Stimulated activated CD4-positive, alpha-beta T cell treated with anti-CD3 and anti-CD28 coated beads, Interleukin-15, amount 100 ng/mL, for 24 hours (primary cell): ENCODE measurements at places on chromosomes 13 and 19.

DNA sequence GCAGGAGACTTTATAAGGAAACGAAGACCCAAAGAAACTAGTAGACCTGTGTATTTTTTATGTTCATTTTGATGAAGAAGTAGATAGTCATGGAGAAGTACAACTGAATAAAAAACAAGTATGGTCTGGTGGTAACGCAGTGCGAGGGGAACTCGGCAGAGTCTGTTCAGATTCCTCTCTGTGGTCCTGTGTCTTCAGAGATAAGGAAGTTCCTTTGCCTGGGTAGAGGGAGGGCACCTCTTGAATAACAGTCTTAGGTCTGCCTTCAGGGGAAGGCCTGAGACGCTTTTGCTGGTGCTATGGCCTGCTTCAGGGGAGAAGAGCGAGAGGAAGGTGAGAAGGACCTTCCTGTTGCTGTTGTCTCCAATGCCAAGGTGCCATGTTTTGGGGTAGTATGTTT is 25.9 kb upstream of the SLC46A3 start:
- no peak for DNase-seq

DNA sequence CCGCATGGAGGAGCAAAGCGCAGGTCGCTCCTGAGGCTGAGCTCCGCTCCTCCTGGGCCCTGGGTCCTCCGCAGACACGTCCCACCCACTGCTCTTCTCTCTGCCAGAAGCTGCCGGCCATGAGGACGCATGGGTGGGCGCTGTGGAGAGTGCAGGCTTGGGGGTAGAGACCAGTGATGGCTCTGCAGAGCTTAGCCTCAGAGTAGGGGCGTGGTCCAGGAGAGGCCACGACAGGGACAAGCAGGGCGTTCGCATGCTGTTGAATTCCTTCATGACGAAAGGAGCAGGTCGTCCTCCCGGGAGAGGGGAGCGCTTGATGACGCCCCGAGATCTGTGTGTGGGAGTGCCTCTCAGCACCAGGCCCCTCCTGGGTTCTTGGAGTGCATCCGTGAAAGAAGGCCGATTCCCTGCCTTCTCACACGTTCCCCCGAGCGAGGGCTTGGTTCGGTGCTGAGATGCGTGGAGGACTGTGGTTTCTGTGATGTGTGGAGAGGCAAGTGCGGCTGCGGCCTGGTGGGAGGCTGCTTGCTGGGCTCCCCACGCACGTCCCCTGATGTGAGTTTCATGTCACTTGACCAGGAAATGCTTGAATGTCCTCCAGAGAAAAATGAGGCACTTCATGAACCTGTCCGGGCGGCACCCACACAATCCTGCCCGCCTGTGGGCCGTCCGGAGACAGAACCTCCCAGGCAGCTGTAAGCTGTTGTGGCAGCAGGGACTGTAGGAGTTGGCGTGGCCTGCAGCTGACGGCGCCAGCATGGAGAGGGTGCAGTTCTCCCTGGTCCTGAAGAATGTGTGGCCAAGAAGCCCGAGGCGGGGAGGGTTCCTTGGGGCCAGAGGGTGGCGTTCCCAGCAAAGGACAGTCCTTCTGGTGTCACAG is 4.5 kb downstream of the SF3A2 start:
- DNase-seq, result no peak

DNA sequence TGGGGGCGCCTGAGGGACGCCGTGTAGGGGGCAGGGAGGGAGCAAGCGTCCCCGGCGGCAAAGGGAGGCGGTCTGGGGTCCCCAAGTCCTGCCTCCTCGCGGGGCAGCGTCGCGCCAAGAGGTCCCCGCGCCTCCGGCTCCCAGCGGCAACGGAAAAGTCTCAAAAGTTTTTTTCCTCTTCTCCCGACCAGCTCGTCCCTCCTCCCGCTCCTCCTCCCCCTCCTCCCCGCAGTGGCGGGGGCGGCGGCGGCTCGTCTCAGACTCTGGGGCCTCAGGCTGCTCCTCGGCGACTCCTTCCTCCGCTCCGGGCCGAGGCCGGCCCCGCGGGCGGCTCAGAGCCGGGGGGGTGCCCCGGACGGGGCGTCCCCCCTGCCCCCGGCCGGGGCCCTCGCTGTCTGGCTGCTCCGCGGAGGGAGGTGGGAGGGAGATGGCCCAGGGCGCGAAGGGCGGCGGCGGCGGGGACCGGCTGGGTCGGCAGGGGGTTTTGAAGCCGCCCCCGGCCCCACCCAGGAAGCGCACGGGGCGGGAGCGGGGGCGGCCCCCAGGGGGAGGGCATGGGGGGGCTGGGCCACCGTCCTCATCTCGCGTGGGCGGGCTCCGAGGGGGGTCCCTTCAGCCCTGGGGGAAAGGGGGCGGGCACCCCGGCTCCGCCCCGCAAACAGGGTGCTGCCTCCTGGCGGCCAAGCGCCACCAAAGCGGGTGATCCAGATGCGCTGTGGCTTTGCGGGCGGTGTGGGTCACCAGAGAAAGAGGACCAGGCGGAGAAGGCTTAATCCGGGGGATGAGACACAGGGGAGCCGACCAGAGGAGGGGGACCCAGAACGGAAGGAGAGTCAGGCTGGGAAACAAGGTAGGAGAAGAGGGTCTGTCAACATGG is at the start of gene TGFB1:
TGFB1 (minus strand) TSS at position 457 of the 877 bp plus-strand sequence. CDS start 878 bp downstream, outside the sequence.
- DNase-seq, result peak; percentile 93

DNA sequence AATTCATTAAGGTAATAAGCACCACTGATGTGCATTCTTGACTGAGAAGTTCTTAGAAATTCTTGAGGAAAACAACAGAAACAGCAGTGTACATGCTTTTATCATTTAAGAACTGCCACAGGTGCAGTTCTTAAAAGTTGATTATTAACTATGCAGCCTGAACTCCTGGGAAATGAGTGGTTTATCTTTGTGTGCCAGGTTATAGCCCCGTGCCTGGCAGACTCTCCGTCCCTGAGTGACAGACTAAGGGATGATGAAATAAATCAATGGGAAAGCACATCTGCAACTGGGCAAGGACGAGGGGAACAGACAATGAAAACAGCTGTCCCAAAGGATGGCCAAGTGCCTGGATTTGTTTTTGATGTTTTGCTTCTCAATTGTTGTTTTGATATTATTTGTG is 84.4 kb upstream of the SPATA13 start:
- DNase-seq, result no peak

DNA sequence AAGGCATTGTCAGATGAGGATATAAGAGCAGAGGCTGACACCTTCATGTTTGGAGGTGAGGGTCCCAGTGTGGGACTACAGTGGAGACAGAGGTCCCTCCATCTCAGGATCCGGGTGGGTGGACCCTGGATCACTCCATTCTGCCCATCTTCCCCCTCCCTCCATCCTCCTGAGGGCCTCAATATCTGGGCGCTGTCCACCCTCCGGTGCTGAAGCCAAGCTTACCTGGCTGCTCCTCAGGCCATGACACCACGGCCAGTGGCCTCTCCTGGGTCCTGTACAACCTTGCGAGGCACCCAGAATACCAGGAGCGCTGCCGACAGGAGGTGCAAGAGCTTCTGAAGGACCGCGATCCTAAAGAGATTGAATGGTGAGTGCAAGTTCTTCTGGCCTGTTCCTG is 11.9 kb downstream of the CYP4F12 start:
- no peak for DNase-seq

DNA sequence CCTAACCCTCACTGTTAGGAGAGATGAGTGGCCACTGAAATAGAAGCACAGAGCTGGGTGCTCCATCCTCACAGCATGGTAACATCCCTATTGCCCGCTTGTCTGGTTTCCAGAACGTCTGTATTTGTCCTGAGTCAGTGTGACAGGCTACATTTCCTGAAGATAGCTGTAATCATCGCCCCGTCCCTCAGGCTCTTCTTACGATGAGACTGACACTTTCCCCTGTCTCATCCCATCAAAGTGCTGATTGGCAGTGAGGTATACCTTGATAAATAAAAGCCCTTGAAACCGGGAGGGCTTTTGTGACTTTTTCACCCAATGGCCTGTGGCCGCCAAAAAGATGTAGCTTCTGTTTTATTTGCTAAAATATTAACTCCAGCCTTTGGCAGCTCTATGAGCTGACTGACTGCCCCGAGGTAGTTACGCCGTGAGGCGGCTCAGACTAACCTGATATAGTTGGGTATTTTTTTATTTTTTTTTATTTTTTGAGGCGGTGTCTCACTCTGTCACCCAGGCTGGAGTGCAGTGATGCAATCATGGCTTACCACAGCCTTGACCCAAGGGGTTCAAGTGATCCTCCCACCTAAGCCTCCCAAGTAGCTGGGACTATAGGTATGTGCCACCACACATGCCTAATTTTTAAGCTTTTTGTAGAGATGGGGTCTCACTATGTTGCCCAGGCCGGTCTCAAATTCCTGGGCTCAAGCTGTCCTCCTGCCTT is 5.7 kb upstream of the LRRC4B start:
- DNase-seq, result no peak

DNA sequence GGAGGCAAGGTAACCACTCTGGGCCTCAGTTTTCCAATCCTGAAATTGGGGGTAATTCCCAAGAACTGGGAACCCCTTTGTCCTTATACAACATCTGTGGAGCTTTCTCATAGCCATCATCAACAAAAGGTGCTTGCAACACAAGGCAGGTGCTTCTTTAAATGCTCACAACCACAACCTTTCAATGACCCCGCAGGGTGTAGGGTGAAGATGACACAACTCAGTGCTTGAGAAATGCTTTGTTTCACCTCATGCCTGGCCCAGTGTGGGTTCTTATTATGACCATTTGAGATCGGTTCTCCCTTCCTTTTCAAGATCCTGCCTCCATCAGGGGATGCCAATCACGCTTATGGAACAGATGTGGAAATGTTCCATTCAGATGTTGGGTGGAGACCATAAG is 8.4 kb downstream of the WIZ start:
- no peak for DNase-seq

- DNase-seq, result no peak
Measured at GRCh38 chr19:51066393-51067186, 1.7 kb upstream of the KLK13 start.

- DNase-seq, result no peak
Measured at GRCh38 chr19:34128558-34129250, 43.6 kb upstream of the LSM14A start.

- DNase-seq, result peak; percentile 72
Measured at GRCh38 chr13:28100150-28101121, at the start of gene FLT3. Gene FLT3 (minus strand): TSS chr13:28100576. CDS start chr13:28100510, 66 bp downstream.

DNA sequence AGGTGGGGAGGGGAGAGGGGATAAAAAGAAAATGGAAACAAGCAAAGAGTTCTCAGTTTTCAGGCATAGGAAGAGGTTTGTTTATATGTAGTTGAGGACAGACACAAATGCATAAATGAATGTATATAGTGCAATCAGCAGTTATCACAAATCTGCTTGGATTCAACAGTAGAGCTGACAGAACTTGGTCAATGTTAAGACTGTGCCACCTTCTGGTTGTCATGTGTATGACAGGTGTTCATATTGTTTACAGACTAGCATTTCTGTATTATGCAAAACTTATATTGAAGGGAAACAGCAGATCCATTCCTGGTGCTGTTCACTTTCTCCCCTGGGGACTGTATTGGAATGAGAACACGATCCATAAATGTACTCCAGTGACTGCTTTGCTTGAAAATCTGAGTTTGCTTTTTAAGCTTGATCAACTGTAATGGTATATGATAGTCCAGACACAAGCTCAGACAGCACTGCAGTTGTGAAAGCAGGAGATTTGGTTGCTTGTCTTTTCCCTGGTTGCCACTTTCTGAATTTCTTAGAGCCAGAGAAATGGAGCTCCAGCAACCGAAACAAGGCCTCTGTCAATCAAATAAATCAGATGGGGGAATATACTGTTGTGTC is 319.5 kb upstream of the OBI1 start:
- DNase-seq, result peak; percentile 41
